ENCODE measurements at places on chromosomes 1 and 21.

DNA sequence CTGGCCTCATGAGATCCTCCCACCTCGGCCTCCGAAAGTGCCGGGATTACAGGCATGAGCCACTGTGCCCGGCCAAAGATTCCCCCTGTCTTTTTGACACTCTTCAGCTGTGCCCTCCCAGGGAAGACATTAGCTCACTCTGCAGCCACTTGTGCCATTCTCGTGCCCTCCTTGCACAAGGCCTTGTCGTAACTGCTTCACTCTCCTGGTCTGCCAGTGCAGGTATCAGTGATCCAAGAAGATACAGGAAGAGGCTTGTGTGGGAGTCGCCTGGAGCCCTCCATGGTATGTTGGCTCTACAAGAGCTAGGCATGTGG, 22.0 kb upstream of the WDR26 start:
- DNase-seq, result no peak

DNA sequence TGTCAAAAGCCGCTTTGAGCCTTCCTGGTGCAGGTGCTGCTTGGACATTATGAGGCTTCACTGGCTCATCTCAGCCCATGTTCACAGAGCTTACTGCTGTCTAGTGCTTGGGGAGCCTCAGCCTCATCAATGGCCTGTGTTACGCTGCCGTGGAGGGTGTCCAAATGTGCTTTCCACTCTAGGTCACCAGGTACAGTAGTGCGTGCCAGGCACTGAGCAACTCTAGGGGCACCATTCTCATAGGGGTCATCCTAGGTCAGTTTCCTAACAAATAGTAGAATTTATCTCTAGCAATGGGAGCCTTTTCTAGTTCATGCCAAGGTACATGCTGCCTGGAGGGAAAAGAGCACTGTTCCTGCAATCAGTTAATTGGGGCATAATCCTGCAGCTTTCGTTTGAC, 193.8 kb downstream of the DYRK1A start:
- no peak for DNase-seq

GRCh38 chr1:109468903-109469302, 2.6 kb downstream of the SYPL2 start:
- no peak for DNase-seq

- DNase-seq, result no peak
These were observed 78.4 kb upstream of the DNAJC6 start for GRCh38 chr1:65230731-65231481.

DNA sequence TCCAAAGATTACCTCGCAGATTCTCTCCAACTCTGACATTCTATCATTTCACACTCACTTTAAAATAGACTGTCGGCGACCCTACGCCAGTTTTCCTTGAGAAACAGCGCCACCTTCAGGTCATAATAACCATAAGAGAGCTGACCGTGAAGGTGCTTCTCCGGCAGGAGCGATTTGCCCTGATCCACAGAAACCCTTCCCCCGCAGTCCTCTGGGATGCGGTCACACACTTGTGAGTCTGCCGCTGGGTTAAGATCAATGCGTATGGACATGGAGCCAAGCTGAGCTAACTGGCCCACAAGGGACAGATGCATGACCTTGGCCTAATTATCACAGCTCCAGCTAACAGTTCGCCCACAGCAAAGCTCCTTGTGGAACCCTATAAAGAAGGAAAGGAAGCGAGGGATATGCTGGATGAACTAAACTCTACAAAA, 32.8 kb upstream of the IFNAR2 start:
- DNase-seq, result peak; percentile 54

GRCh38 chr1:26721669-26722355, 26.0 kb downstream of the ARID1A start:
- DNase-seq, result no peak

DNA sequence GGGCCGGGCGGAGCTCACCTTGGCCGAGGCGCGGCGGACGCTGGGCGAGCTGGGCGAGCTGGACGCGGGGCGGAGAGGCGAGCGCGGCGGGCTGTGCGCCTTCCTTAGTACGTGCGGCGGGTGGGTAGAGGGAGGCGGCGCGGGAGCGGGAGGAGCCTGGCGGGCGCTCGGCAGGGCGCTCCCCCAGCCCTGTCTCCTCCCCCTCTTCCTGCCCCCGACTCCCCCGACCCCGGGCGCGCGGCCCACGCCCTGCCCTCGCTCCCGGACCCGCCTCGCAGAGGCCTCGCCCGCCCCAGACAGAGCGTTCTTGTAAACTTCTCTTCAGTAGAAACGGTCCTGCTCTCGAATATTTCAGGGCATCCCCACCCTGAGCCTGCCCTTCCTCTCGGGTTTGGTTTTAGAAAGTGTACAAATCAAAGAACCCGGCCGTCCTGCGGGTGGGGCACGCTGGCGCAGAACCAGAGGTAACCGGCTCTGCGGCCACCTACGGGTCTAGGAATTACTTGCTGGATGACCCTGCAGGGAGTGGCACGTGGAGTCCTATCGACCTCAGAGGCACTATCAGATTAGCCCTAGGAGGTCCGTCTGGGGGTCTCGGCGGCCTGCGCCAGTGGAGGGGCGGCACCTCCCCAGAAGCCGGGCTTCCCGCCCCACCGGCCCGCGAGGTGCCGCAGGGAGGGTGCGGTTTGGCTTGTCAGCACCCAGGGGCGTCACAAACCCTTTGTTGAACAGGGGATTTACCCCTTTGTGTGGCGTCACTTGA, at the start of gene S100A10:
TSS of gene S100A10 (minus strand) at position 126 of the 763 bp plus-strand sequence. CDS start 7,629 bp downstream, outside the sequence.
- DNase-seq, result peak; percentile 79

GRCh38 chr1:63534406-63534805, 11.1 kb downstream of the EFCAB7 start:
- DNase-seq, result no peak

- DNase-seq, result peak; percentile 13
These were observed 95.4 kb downstream of the INTS7 start for GRCh38 chr1:211939876-211940468.

DNA sequence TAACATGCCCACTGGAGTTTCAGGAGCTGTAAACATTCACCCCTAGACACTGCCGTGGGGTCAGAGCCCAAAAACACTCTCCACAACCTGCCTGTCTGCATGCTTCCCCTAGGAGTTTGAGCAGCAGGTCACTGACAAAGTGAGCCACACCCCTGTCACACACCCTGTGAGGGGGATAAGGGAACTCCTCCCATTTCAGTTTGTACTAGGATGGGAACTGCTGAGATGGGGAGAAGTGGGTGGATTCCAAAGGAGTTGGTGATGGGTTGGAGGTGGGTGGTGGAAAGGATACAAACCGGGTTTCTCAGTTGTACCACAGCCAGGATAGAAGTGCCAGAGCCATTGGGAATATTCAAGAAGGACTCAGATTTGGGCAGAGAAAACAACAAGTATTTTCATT, 140.2 kb downstream of the MIS18A start:
- no peak for DNase-seq
